ENCODE measurements at places on chromosomes 16 and 17.

DNA sequence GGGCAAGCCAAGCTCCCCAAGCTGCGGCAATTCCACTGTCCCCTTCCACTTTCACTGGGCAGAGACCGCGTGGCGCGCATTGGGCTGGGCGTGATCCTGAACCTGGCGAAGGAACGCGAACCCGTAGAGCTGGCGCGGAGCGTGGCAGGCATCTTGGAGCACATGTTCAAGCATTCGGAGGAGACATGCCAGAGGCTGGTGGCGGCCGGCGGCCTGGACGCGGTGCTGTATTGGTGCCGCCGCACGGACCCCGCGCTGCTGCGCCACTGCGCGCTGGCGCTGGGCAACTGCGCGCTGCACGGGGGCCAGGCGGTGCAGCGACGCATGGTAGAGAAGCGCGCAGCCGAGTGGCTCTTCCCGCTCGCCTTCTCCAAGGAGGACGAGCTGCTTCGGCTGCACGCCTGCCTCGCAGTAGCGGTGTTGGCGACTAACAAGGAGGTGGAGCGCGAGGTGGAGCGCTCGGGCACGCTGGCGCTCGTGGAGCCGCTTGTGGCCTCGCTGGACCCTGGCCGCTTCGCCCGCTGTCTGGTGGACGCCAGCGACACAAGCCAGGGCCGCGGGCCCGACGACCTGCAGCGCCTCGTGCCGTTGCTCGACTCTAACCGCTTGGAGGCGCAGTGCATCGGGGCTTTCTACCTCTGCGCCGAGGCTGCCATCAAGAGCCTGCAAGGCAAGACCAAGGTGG is 9.8 kb downstream of the SARM1 start:
- DNase-seq: no peak

- no peak for DNase-seq
Measured at GRCh38 chr16:9778849-9779248, 403.4 kb downstream of the GRIN2A start.

- DNase-seq: no peak
Measured at GRCh38 chr17:64455993-64456885, 7.3 kb downstream of the MILR1 start.

GRCh38 chr16:85537795-85538401 is 75.2 kb upstream of the GSE1 start:
- DNase-seq: no peak

DNA sequence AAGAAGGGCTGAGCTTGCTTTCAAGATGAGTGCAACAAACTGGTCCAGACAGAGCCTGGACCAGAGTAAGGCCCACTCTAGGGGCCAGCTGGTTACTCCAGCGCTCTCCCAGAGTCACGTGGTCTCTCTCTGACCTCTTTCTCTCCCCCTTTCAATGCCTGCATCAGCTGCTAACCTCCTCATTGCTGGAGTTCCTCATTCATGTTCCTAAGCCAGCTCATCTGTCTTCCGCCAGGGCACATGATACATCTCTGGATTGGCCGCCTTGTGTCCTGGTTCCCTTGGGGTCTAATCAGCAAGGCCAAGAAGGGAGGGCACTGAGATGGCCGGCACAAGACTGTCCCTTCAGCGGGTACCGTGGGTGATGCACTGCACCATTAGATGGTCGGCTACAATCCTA is 26.9 kb upstream of the ZFP90 start:
- DNase-seq: no peak

- no peak for DNase-seq
Measured at GRCh38 chr16:76210157-76210556, 67.0 kb upstream of the CNTNAP4 start.

DNA sequence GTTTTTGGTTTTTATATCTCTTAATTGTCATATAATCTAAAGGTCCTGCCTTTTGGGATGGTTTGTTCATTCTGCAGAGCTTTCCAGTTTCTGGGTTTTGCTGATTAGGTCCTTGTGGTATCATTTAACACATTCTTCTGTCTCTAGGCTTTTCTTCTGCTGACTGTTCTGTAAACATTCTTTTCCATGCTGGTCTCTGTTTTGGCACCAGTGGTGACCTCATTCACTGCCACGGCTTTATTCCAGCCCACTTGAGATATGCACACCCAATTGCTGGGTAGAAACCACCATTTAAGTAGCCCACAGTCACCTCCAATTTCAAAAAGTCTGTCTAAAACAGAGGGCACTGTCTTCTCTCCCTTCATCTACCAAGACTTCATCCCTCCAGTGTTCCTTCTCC is 31.1 kb upstream of the COX10 start:
- no peak for DNase-seq

GRCh38 chr17:61174310-61174709 is 225.3 kb upstream of the TBX2 start:
- no peak for DNase-seq

DNA sequence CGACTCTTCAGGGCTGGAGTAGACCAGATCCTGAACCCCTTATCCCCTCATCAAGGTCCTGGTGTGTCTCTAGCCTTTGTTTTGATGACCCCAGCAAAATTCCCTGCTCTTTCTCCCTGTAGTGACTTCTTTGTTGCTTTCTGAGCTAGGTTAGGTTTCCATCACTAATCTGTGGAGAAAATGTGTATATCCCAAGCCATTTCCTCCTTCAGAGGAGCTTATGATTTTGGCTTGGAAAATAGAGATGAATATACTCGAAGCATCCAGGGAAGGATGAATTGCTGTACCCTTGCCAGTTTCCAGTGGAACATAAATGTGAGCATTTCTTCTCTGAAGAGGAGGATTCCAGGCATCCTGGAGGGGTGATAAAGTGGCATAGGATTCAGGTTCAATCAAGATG is 55.8 kb downstream of the KSR1 start:
- no peak for DNase-seq

GRCh38 chr16:68356919-68357286 is 46.1 kb downstream of the PRMT7 start:
- no peak for DNase-seq

DNA sequence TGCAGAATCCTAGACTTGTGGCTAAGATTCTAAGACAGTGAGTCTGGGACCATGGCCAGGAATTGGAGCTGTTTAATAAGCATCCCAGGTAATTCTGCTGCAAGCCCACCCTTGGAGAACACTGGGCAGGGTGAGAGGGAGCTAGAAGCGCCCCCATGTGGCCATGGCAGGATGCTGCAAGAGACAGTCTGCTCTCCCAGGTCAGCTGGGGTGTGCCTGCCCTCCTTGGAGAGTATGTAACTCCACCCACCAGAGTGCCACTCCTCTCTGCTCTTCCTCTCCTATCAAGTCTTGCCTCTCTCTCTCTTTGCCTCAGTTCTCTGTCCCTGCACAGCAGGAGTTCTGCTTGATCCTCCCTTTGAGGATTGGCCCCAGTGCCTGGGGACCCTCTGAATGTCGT is 14.9 kb downstream of the RCVRN start:
- DNase-seq: no peak

DNA sequence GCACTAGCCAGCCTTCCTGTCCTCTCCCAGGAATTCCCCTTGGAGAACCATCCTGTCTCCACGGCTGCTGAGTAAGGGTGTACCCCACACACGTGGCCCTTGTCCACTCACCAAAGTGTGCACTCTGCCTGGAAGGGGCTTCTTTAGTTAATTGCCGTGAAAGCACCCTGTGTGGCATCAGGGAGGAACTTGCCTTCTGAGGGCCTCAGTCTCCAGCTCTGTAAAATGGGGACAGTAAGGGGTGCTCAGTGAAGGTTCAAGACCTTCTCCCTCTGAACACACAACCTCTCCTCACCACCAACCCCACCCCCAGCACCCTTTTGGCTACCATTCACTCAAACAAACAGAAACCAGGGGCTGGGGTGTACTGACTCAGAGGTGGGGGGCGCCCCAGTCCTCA is 59.1 kb upstream of the LHX1 start:
- no peak for DNase-seq

DNA sequence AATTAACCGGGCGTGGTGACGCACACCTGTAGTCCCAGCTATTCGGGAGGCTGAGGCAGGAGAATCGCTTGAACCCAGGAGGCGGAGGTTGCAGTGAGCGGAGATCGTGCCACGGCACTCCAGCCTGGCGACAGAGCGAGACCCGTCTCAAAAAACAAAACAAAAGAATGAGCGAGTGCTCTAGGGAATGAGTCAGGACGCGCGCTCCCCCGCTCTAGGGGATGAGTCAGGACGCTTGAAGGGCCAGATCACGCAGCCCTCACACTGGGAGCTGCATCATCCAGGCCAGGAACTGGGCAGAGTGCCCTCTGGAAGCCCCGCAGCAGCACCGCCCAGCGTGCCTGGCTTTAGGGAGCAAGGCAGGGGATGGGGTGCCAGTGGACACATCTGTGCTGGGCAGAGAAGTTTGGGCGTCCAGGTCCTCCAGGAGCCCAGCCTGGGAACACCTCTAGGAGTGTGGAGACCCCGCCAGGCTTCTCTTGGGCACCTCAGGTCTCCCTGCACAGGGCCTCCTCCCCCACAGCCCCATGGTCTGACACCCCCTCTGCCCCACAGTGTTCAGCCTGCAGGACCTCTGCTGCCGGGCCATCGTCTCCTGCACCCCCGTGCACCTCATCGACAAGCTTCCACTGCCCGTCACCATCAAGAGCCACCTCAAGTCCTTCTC is 3.9 kb upstream of the WFIKKN1 start:
- DNase-seq: peak; percentile 69

DNA sequence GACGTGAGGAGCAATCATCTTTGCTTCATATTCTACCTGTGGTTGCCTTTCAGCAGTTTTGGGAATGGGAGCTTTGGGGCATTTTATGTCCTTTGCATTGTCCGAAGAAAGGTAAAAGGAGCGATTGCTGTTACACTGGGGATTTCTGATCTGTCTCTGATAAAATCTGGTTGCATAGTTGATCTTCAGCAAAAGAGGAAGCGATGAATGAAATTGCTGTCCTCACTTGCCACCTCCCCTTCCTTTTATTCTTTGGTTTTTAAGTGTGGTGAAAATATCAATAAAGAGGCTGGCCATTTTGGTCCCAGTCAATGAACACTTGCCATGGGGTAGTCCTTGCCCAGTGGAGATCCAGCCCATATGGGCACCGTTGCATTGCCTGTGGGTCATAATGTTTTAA is 236.8 kb downstream of the MSI2 start:
- DNase-seq: no peak

GRCh38 chr16:87306516-87306915 is 10.7 kb downstream of the C16orf95 start:
- no peak for DNase-seq

DNA sequence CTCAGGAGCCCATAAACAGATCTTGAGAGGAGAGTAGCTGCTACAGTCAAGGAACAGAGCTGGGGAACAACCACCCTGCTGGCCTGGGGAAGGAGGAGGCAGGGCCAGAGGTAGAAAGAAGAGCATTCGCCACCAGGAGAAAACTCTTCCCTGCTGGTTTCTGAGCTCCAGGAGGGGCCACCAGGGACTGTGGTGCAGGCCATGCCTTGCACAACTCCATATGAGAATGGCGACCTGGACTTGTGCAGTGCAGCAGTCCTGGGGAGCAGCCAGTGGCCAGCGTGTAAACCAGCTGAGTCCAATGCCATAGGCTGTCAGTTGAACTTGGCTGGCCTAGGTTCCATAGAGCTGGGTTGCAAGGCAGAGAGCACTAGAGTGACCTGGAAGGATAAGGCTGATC is 11.6 kb downstream of the SLC13A2 start:
- no peak for DNase-seq

- no peak for DNase-seq
Measured at GRCh38 chr16:49619811-49620157, 236.1 kb downstream of the ZNF423 start.

GRCh38 chr17:33126086-33126485 is 134.4 kb downstream of the SPACA3 start:
- DNase-seq: no peak

- DNase-seq: no peak
Measured at GRCh38 chr17:51745993-51746392, 412.5 kb downstream of the CA10 start.

DNA sequence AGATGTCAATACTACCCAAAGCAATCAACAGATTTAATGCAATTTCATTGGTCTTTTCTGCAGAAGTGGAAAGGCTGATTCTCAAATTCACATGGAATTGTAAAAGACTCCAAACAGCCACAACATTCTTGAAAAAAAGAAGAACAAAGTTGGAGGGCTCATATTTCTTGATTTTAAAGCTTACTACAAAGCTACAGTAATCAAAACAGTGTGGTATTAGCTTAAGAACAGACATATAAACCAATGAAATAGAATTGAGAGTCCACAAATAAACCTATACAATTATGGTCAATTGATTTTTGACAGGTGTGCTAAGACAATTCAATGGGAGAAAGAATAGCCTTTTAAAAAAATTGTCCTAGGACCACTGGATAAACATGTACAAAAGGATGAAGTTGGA is 14.4 kb upstream of the ABCC1 start:
- no peak for DNase-seq

DNA sequence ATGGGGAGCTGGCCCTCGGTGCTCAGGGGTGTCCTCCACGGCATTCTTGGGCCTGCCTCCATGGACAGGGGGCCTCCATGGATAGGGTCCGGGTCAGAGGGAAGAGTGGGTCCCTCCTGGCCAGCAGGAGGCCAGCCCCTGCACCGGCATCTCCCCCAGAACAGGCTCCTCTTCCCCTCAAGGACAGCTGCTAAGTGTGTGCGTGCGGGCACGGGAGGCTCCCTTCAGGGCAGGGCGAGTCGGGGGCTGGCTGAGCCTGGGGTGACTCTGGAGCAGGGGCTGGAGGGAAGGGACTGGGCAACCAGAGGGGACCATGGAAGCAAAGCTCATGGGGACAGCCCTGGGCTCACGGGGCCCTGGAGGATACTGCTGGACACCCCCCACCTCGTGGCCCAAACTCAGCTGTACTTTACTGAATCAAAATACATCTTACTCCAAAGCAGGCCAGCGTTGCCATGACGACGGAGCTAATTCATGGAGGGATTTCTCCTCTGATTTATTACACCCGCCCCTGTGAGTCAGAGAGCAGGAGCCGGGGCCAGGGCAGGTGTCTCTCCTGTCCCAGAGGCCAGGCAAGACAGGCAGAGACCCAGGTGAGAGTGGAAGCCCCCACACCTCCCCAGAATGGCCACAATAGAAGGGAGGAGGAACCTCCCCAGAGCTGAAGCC is 2.1 kb downstream of the CASKIN1 start:
- no peak for DNase-seq

DNA sequence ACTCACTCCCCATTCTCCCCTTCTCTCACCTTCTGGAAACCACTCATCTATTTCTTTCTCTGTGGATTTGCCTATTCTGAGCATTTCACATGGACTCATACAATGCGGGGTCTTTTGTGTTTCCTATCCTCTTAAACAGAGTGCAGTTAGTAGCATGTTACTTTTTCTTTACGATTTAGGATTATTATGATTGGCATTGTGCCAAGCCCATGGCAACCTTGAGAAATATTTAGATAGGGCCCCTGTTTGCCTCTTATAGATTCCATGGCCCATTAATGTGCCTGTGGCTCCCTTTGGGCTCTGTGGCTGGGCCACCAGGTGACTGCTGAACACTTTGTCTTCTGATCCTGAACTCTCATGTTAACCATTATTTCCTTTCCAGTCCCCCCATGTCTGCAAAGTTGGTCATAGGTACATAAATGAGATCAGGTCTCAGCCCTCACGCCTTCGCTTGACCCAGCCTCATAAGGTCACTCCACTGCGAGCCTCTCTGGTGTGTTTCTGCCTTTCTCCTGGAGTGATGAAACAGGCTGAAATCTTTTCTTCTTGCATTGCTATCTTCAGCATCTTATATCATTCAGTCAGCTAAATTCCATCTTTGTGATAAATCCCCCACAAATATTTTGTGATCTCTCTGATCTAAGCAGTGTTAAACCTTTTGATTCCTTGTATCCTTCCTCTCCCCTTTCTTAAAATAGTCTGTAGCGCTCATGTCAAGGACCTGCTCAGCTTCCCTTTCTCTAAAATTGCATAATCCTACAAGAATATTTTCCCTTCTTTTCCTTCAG is 44.0 kb downstream of the MYH3 start:
- peak; percentile 54 for DNase-seq

All from HS-5 (cell line).